HepG2 (cell line): ENCODE measurements at places on chromosomes 6 and 20. TPM values are rescaled to one million over a fixed set of nuclear protein-coding genes. Genes with fewer than 3 reads are reported as not detected.

- H3K36me3 ChIP-seq = peaks cover 28% of the 10 kb centered on the region
- no peaks in the 10 kb centered on the region for H3K27me3 ChIP-seq
- H3K4me1 ChIP-seq = peaks cover 55% of the 10 kb centered on the region
- no peak overlapping the region for H3K4me3 ChIP-seq
- no peak overlapping the region for H3K27ac ChIP-seq
Measured at GRCh38 chr20:479487-479886, 17.2 kb upstream of the TBC1D20 start.

DNA sequence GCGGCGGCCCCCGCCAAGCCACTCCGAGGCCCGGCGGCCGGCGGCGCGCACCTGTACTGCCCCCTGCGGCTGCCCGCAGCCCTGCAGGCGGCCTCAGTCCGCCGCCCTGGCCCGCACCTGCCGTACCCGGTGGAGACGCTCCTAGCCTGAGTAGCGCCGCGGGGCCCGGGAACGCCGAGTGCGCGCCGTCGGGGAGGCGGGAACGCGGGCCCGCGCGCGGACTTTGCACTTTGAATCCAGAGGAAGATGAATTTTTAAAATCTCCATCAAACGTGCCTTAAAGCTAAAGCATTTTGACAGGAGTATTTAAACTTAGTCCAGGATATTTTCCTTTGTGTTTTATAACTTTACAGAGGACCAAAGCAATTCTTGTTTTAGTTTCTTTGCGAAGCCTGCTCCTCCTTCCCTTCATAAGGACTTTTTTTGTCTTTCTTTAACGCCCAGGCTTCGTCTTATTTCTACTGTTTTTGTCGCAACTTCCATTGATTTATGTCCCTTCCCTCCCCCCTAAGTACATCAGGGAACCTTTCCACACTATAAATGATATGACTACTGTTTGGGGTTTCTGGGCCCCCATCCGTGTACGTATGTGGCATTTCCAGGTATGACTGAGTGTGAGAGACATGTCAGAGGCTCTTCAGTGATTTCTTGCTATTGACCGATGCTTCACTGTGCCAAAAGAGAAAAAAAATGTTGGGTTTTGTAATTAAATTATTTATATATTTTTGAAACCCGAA, 2.0 kb downstream of the FOXQ1 start:
- no peaks in the 10 kb centered on the region for H3K36me3 ChIP-seq

MTFR2 gene
- 5.1 and 6.7 TPM in 2 replicates for polyA plus RNA-seq

ZSCAN9 gene
- 14.6 and 16.3 TPM in 2 replicates for polyA plus RNA-seq

PROCR gene
- 1.7 and 1.9 TPM in 2 replicates for polyA plus RNA-seq

BMP2 gene
- 0.03 and 0.05 TPM in 2 replicates for polyA plus RNA-seq

DEFB124 gene
- polyA plus RNA-seq = not detected in 2 replicates

DNA sequence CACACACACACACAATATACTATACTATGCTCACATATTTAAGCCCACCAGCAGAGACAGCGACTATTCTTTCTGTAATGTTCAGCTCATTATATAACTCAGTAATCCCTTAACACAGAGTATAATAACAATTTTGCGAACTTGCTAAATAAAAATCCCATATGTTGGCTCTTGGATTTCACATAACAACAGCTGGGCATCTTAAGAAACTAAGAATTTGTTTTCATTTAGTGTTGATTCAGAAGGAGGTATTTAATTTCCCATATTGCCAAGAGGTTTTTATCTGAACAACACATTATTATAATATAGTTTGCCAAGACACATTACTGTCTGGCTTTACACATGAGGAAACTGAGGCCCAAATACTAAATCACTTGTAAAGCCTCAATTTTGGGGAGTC, 7.4 kb downstream of the ECT2L start:
- no peak for DNase-seq
- H3K4me3 ChIP-seq = no peak overlapping the region
- no peak overlapping the region for H3K27ac ChIP-seq

- H3K4me3 ChIP-seq = no peak overlapping the region
- no peak overlapping the region for H3K27ac ChIP-seq
- no peak for DNase-seq
- no peaks in the 10 kb centered on the region; the same call in 2 of the 3 replicates for H3K27me3 ChIP-seq
Measured at GRCh38 chr6:122787721-122788120, 1.3 kb upstream of the SMPDL3A start.

GRCh38 chr20:33810259-33810658, 889 bp upstream of the CHMP4B start:
- no peaks in the 10 kb centered on the region for H3K36me3 ChIP-seq
- peak overlapping the region; percentile 51 for H3K4me3 ChIP-seq
- peaks cover 62% of the 10 kb centered on the region for H3K4me1 ChIP-seq
- H3K27me3 ChIP-seq = no peaks in the 10 kb centered on the region
- H3K27ac ChIP-seq = no peak overlapping the region

DNA sequence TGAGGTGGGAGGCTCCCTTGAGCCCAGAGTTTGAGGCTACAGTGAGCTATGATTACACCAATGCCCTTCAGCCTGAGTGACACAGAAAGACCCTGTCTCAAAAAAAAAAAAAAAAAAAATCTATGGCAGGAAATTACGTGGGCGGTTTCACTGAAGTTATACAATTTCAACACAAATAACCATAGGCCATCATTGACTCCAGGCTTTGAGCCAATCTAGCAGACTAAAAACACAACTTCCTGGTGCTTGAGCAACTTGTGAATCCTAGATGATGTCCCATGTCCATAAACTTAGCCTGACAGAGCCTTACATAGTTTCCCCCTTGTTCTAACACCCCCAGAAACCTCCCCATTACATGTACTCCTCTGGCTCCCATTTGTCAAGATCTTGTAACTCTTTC, 131.8 kb downstream of the QRSL1 start:
- H3K27me3 ChIP-seq = no peaks in the 10 kb centered on the region
- peaks cover 37% of the 10 kb centered on the region for H3K4me1 ChIP-seq
- no peak overlapping the region for H3K4me3 ChIP-seq
- H3K36me3 ChIP-seq = no peaks in the 10 kb centered on the region
